ENCODE measurements at places on chromosomes 12 and 14. TPM values are rescaled to one million over a fixed set of nuclear protein-coding genes. Genes with fewer than 3 reads are reported as not detected.

DNA sequence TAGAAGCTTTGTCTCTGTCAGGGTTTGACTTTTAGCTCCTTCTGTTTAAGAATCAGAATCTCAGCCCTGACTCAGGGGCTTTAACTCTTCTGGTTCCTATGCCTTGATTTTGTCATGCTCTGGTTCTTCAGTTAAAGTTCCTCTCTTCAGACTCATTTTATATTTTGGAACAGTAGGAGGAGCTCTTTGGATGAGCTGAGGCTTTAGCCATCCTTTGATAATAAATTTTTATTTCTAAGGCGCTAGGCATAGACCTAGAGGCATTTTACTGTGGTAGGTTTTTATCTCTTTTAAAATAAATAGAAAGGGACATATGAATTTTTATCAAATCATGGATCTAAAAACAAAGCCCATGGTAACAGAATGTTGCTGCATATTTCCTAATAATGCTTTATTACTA, 51.7 kb downstream of the ATP23 start:
- no peak for DNase-seq

DNA sequence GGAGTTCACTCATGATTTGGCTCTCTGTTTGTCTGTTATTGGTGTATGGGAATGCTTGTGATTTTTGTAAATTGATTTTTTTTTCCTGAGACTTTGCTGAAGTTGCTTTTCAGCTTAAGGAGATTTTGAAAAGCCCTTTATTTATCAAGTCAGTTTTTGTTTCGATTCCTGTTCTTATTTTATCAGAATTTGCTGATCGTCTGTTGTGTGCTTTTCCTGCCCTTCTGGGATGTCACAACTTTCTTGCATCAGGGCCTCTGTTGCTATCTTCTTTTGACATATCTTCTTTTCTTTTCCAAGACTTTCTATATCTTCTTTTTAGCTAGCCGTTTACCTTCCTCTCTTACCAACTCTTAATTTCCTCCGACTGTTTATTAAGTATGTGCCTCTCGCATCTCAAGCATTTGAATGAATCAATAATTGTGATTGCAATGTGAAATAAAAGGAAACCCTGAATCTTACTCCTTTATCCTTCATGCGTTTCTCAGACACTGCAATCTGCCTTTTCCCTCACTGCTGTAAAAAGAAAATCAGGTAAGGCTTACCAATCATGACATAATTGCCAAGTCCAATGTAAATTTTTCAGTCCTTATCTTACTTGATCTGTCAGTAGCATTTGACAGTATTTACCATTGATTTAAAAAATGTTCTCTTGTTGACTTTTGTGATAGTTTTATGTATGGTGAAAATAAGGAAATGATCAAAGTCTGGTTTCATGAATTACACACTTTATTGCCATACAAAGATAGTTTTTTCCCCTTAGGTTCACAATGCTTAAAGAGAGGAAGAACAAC, 53.0 kb downstream of the ETNK1 start:
- DNase-seq = no peak

DNA sequence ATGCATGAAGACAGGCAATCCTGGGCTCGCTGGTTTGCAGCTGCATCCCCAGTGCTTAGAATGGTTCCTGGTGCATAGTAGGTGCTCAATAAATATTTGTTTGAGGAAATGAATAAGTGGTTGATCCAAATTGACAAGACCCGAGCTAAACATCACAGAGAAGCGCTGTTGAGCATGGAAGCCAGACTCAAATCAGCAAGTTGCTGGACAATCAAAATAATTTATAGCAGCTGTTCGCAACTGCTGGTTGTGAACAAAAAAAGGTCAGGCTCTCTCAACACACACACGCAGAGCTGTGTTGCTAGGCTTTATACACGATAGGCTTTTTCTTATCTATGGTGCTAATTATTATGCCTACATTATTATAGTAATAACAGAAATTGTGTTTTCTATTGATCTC, 190.2 kb downstream of the TBX5 start:
- no peak for DNase-seq

The DACT1 gene
- 3.2 TPM for total RNA-seq
